AG04449 (cell line): ENCODE measurements at places on chromosomes 16 and 17.

- DNase-seq: no peak
These were observed 27.7 kb upstream of the GPRC5C start for GRCh38 chr17:74404218-74404617.

DNA sequence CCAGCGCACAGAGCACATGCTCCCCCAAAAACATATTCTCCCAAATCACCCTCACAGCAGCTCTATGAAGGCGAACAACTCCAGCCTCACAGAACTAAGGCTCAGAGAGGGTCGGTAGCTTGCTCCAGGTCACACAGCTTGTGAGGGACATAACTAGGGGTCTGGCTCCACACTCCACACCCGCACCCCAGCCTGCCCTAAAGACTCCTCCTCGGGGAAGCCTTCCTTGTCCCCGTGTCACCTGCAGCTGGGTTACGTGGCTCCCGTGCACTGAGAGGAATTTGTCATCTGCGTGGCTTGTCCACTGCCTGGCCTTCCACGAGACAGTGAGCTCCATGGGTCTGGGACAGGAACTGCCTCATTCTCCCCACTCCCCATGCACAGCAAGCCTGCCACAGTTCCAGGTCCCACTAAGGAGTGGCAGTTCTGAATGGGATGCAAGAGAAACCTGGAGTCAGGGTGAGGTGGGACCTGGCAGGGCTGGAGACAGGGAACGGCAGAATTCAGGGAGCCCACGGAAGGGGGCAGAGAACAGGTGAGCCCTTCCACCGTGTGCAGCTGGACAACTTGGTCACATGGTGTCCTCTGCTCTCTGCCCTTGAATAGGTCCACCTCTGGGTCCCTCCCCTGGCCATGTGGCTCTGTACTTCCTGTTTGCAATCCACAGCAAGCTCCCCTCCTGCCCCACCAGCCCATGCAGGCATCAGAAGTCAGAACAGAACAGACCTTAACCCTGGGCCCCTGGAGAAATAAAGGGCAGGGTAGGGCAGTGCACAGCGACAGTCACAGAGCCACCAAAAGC lies 27.4 kb downstream of the TNFRSF13B start:
- no peak for DNase-seq

DNA sequence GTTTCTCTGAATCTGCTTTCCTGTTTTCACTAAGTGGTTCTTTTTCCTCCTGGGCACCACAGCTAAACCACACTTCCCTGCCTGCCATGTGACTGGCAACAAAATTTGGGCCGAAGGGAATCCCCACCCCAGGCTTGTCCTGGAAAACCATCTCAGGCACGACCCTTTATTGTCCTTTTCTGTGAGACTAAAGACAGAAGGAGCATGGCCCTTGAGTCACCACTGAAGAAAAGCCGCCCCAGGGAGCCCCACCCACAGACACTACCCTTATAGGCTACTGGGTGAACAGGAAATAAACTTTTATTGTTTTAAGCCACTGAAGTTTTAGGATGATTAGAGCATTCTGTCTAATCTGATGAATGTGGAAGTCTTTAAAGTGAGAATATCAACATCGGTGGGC lies 88.6 kb upstream of the BRD7 start:
- no peak for DNase-seq

- no peak for DNase-seq
These were observed 228.7 kb downstream of the CDH13 start for GRCh38 chr16:82855471-82855870.

- DNase-seq: no peak
These were observed 257.7 kb upstream of the PMFBP1 start for GRCh38 chr16:72429671-72430081.

GRCh38 chr17:43359469-43360110 lies 39.2 kb upstream of the ARL4D start:
- no peak for DNase-seq

DNA sequence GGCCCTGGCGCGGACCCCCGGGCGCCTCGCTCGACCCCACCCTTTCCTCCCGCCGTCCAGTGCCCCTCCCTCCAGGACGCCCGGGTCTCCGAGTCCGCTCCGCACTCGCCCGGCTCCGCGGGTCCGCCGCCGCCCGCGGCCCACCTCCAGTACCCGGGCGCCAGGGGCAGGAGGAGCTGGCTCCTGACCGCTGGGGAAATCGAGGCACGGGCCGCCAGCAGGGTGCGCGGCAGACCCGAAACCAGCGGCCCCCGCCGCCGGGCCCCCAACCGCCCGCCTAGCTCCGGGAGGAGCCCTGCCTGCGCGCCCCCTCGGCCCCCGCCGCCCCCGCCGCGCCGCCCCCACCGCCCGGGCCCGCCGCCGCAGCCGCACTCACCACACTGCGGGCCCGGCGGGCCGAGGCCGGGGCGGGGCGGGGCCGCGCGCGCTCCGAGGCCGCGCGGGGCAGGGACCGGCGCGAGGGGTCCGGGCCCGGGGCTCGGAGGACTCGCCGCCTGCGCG lies 333 bp downstream of the MAFG start:
- no peak for DNase-seq

- no peak for DNase-seq
These were observed 3.2 kb downstream of the PDE6G start for GRCh38 chr17:81652906-81653771.

GRCh38 chr17:68577497-68577821 lies 23.7 kb downstream of the FAM20A start:
- no peak for DNase-seq

DNA sequence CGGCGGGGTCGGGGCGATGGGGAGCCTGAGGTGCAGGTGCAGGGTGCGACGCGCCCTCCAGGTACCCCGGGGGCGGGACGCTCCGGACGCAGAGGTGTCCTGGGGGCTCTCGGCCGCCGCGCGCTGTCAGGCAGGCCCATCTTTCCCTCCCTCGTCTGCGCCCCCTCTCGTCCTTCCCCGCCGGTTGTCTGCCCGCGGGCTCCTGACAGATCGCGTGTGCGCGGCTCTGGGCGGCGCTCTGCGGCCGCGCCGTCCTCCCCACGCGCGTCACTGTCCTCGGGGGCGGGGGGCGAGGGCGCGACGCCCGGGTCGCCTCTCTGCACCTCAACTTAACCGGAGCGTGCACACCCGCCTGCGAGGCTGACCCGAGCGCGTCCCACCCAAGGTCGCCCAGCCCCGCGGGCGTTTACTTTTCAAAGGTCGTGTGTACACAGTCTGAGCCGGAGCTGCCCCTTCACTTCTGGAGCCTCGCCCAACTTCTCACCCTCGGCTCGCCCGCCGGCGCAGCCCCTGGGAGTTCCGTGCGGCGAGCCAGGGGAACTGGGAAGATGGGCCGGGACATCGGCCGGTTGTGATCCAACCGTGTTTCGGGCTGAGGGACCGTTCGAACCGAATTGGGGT lies 512 bp downstream of the AKAP1 start:
- DNase-seq: no peak

- no peak for DNase-seq
These were observed 15.8 kb downstream of the PGS1 start for GRCh38 chr17:78394209-78394608.

DNA sequence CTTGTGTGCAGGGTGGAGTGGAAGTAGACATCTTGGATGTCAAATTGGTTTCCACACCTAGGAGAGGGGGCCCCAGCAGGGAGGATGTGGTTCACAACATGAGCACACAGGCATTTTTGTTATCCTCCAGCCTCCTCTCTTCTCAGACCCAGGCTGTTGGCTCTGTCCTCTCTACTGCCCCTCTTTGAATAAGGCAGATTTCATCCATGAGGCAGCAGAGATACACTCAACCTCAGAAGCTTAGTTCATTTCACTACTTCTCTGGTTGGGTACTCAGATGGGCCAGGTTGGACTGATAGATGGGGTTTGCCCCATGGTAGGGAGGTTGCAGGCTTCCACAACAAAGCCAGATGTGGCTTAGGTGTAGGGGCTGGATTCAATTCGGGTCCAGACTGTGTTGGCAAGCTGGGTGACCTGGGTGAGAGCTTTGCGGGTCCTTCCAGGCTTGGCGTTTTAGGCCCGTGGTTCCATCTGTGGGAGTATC lies 22.2 kb upstream of the NFATC3 start:
- DNase-seq: no peak

DNA sequence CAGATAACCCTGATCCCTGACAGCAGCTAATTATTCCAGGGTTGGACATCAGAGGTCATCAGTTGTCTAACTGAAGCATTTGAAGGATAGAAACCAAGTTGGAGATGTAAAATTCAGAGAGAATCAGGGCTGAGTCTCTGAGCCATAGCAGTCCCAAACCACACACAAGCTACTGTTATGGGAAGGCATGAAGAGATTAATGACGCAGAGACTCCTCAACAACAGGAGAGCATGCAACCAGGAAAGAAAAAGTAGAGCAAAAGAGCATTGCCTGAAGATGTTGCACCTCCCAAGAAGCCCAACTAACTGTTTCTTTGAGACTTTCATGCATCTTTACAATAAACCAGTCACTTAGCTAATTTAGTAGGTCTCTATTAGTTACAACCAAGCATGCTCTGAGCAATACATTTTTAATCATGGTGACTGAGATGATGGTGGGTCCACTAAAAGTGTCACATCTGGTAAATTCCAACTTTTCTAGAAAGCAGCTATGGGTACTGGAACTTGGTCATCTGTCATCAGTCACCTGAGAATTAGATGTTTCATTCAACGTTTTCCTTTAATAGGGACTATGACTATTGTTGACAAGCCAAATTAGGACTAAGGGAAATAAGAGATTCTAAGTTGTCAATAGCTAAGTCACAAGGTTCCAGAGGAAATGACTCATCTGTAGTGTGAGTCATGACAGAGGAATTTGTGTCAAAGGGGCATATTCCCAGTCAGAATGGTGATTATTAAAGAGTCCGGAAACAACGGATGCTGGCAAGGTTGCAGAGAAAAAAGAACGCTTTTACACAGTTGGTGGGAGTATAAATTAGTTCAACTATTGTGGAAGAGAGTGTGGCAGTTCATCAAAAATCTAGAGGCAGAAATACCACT lies 239.8 kb downstream of the CHD9NB start:
- DNase-seq: no peak

- DNase-seq: no peak
These were observed 37.1 kb downstream of the SPACA3 start for GRCh38 chr17:33028778-33029177.

DNA sequence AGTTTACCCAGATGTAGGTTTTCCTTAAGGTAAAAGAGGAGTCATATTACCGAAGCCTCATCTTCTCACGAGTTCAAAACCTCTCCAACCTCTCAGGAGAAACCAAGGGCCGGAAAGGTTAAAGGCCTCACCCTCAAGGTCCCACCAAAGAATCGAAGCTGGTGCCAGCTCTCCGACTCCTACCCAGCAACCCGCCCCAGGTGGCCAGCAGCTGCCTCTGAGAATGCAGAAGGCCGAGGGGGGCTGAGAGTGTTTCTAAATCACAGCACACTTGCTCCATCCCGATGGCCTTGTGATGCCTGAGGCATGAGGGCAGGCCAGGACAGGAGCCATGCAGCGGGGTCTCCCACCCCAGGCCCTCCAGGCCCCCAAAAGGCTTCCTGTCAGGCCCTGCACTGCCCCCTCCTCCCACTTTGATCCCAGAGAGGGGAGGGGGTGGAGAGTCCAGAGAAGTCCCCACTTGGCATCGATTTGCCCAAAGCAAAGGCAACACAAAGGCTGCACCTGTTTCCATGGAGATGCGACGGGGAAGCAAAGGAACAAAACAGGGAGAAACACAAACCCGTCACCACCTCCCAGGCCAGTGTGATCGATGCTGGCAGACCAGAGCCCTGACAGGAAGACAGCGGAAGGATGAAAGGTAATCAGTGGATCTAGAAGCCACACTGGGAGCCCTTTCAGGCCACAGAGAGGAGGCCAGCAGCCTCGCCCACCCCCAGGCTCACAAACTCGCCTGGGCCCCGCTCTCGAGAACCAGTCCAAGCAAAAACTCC lies 39.0 kb downstream of the CUEDC1 start:
- no peak for DNase-seq

DNA sequence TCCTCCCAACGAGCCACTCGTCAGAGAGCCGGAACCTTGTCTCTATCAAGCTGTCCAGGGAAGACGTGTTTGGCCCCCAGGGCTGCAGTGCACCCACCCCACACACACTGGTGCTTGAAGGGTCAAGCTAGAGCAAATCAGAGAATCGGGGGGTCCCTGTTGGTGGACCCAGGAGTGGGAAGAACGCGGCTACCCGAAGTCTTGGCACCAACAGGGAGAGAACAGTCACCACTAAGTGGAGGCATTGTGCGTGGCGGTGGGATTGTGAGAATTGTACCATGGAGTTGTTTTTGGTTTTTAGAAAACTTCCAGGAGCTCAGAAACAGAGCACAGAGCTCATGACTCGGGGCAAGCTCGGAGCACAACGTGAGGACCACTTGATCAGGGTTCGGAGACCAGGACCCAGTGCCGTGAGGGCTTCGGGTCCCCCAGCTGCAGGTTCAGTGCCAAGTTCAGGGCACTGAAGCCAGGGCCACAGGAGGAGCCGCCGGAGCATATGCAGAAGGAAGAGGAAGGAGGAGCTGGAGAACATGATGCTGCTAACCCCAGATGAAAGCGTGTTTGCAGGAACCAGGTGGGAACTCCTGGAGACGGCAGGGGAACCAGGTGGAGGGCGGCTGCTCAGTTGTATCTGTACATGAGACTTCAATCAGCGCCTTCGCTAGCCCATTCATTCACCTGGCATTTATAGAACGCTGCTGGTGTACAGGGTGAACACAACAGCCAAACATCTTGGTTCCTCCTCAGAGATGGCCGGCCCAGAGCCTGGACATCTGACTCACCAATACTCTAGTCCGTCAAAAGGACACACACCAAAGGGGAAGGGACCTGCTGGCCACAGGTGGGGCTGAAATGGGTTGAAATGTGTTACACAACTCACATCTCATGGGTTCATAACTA lies 42.8 kb downstream of the METRNL start:
- no peak for DNase-seq

DNA sequence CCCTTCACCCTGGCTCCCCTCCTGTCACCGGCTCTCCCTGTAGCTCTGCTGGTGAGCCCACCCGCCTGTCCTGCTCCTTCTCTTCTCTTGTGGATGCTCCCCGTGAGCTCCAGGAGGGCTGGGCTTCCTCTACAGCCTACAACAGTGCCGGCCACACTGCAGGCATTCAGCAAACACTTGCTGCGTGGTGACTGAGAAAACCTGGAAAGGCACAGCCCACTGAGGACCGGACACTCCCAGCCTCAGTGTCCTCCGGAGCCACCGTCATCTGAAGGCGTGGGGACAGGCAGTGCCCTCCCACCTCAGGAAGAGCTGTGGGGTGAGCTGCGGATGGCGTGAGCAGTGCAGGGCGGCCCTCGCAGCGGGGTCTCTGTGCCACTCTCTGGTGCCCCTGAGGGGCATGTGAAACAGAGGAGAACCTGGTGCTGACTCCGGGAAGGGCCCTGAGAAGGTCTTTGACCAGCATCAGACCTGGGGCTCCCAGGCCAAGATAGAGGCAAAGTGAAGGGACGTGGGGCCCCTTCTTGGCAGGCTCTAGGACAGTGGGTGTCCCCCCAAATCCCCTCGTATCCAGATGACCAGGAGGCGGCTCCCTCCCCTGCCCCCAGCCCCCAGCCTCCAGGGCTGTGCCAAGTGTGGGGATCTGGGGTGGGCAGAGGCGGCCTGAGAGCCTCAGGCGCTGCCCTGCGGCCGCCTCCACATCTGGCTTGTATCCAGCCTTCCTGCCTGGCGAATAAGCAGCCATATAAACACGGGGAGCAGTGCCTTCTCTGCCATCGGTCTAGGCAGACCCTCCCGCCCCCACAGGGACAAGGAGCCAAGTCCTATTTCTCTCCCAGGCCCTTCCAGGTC lies 44.0 kb upstream of the PABPN1L start:
- DNase-seq: no peak
